ENCODE measurements at places on chromosomes 7 and 10.

GRCh38 chr7:74619235-74619860 lies 38.2 kb upstream of the GTF2I start:
- DNase-seq = no peak

DNA sequence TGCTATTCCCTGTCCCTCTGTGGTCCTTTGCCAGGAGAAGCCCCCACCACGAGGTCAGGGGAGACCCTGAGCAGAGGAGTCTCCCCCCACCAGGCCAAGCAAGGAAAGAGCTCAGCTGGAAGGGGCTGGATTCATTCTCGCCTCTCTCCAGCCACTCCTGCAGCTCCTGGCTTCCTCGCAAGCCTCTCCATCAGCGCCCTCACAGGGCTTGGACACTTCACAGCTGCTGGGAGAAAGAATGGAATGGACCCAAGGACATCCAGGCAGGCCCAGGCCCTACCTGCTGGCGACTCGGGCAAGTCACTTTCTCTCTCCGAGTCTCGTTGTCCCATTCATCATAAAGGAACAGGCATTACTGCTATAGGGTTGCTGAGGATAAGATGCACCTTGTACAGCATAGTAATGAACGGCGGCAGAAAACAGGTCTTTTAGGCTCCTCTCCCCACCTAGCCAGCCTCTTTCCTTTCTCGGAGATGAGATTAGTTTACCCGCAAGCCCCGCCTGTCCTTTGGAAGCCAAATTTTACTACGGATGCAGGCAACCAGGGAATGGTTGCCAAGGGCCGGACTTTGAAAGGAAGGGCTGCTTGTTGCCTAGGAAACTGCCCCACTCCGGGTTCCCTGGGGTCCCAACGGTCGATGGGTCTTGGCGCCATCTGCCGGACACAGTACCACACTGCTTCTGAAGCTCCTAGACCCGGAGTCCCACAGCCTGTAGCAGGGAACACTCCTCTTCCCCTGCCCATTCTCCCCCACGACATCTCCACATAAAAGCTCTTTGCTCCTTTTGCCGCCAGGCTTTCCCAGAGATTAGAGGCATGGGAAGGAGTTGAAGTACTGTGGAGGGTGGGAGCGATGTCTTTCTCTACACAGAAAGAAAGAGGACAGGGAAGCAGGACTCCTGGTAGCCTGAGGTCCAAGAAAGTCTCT lies 22.3 kb downstream of the IMPDH1 start:
- DNase-seq = peak; percentile 78

DNA sequence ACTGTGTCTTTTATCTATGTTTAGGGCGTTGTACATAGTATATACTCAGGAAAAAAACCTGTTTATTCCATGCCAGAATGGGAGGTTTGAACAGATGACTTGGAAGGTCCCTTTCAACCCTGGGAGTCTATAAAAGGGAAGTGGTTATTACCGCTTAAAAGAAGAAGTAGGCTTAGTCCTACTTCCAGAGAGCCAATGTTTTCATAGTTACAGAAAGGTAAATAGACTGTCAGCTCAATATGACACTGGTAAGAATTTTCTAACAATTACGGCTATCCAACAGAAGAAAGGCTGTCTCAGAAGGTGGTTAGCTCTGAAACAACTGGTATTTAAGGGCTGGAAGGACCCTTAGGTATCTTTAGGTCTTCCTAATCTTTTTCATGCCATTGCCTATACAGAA lies 1.1 kb upstream of the TFAM start:
- DNase-seq = no peak

DNA sequence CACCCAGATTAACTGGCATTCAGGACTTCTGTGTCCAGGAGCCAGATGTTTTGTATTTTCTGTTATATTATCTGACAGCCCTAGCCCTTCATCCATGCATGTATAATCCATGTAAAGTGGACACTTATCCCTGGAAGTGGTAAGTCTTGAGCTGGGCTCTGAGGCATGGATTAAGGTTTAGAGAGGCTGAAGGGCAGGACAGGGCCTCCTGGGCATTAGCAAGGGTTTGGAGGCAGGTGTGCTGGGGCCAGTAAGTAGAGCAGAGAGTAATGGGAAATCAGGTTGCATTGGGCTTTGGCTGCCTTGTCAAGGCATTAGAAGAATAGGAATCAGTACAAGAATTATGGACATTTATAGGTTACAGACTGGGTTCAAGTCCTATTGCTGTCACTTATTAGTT lies 138.0 kb downstream of the DYNC1I1 start:
- no peak for DNase-seq

- peak; percentile 37 for DNase-seq
These were observed 164.1 kb upstream of the CDCA7L start for GRCh38 chr7:22109761-22110160.

DNA sequence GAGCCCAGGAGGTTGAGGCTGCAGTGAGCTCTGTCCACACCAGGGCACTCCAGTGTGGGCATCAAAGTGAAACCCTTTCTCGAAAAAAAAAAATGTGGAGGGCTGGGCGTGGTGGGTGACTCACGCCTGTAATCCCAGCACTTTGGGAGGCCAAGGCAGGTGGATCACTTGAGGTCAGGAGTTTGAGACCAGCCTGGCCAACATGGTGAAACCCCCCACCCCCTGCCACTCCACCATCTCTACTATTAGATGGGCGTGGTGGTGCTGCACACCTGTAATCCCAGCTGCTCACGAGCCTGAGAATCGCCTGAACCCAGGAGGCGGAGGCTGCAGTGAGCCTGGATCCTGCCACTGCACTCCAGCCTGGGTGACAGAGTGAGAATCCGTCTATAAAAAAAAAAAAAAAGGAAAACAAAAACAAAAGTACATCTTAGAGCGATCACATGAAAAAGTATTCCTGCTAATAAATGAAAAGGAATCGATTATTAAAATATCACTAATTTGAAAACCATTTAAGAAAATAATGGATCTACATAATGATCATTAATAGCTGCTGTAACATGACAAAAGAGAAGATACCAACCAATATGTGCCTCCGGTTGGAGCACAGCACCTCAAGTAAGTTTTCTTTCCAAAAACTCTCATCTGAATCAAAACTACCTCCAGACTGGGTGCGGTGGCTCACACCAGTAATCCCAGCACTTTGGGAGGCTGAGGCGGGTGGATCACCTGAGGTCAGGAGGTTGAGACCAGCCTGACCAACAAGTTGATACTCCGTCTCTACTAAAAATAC lies 4.9 kb downstream of the HNRNPF start:
- DNase-seq = no peak

GRCh38 chr10:119826771-119827170 lies 45.9 kb downstream of the MCMBP start:
- DNase-seq = no peak

GRCh38 chr7:55110993-55111361 lies 92.2 kb downstream of the EGFR start:
- DNase-seq = no peak

GRCh38 chr7:95396136-95397032 lies at the start of gene PON3:
TSS of gene PON3 (minus strand) at chr7:95396375. CDS start at chr7:95396350, 25 bp downstream.
- DNase-seq = peak; percentile 38

GRCh38 chr10:73647875-73648651 lies 6.8 kb upstream of the MYOZ1 start:
- DNase-seq = no peak

GRCh38 chr7:128793181-128793547 lies 1.4 kb downstream of the CCDC136 start:
- DNase-seq = no peak

- DNase-seq = peak; percentile 25
These were observed 661 bp downstream of the HECTD2 start for GRCh38 chr10:91410638-91411371.

- DNase-seq = no peak
These were observed 415.0 kb downstream of the SFMBT2 start for GRCh38 chr10:6995831-6996230.

DNA sequence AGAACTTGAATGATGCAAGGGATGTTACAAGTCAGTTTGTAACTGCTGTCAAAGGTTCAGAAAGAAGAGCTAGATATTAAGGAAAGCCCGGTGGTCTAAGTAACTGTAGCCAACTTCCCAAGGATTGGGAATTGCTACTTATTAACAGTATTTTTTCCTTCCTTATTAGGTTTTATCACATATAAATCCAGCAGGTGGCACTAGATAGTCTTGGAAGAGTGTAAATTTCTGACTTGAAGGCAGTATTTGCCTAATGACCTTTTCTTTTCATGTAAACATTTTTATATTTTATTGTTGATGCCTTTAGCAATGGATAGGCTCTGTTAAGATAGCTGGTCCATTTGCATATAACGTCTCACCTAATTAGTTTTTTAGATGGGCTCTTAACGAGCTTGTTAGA lies 51.2 kb downstream of the ANLN start:
- no peak for DNase-seq

DNA sequence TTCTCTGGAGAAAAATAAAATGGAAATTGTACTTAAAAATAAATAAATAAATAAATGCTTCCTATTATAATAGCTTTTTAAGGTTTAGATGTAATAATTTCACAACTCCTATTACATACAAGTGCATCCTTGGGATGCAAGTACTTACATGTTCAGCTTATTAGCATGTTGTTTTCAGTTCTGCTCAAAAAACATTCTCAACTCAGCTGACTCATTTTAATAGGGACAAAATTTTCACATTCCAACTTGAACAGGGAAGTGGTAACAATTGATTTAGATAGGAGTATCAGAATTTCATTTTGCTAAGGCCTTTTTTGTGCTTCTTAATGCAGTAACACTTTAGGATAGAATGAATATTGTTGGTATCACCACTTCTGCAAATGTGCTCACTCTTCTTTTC lies 16.7 kb upstream of the PAPSS2 start:
- no peak for DNase-seq

- DNase-seq = no peak
These were observed 944.0 kb upstream of the C7orf33 start for GRCh38 chr7:147646568-147646967.

DNA sequence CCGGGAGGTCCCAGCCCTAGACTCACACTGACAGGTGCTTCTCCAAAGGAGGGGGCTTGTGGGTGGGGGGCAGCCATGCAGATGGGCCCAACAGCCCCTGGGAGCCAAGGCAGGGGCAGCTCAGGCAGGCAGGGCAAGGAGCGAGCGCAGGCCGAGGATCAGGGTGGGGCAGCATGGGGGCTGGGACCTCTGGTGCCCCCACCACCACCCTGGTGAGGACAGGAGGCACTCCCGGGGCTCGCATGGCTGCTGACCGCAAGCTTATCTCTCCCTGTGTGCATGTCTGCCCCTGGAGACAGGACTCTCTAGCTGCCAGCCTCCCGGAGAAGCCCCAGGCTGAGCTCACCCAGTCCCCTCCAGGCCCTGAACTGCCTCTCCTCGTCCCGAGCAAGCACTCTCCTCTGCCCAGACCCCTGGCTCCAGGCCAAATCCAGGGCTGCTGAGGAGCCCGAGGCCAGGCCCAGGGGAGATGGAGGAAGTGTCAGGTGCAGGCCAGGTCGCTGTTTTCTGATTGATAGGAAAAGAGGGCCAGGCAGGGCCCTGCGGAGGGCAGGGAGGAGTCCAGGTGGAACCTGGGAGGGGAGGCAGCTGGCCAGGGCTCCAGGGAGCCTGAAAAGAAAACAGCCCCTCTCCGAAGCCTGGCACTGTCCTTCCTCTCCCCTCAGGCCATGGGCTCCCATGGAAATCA lies 39.0 kb downstream of the PDGFA start:
- DNase-seq = no peak

DNA sequence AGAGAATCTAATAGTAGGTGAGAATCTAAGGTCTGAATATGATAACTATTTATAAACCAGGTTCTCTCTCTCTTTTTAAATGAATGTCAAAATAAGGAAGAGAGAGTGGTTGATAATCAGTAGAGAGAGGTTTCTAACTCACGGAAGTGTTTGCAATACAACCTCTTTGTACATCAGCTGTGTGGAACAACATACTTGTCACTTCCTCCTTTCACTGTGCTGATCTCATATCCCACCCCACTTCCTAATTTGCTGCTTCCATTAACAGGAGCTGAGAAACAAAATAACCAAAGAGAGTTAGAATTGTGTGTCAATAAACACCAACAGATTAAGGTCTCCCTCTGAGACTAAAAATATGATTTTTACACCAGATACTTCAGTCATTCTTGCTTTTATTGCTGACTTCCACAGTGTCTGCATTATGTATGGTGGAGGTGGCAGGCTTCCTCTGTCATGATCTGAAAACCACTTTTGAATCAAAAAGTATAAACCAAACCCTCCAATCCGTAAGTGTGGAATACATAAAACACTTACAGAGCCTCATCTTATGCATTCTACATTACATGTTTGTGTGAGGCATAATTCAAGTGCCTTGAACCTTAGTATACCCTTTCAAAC lies 25.0 kb downstream of the CACUL1 start:
- DNase-seq = no peak

DNA sequence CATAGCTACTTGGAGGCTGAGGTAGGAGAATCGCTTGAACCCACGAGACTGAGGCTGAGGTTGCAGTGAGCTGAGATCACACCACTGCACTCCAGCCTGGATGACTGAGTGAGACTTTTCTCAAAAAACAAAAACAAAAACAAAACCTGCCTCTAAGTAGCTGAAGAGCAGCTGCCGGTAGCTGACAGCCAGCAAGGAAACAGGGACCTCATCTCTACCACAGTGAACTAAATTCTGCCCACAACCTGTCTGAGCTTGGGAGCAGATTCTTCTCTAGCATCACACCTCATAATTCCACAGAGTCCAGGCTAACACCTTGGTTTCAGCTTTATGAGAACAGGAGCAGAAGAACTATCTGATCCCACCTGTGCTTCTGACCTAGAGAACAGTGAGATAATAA lies 246.2 kb downstream of the KCND2 start:
- DNase-seq = no peak

- DNase-seq = no peak
These were observed 227.3 kb downstream of the GFRA1 start for GRCh38 chr10:116045366-116046356.

- DNase-seq = no peak
These were observed 29.5 kb upstream of the ELFN1 start for GRCh38 chr7:1640376-1641172.

DNA sequence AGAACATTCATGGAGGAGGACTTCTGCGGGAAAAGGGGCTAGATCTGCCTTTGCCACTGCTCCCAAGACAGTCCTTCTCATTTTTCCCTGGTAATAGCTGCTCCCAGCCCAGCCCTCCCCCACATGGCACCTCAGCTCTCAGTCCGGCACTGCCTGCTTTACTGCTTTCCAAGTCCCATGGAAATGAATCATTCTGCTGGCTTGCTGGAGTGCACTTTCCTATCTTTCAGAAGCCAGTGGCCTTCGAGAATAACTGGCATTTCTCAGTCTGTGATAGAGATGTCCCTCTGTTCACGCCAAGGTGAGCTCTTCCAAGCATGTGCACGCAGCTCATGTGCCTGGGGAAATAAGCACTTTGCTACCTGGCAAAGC lies 61.4 kb downstream of the SYPL1 start:
- no peak for DNase-seq

DNA sequence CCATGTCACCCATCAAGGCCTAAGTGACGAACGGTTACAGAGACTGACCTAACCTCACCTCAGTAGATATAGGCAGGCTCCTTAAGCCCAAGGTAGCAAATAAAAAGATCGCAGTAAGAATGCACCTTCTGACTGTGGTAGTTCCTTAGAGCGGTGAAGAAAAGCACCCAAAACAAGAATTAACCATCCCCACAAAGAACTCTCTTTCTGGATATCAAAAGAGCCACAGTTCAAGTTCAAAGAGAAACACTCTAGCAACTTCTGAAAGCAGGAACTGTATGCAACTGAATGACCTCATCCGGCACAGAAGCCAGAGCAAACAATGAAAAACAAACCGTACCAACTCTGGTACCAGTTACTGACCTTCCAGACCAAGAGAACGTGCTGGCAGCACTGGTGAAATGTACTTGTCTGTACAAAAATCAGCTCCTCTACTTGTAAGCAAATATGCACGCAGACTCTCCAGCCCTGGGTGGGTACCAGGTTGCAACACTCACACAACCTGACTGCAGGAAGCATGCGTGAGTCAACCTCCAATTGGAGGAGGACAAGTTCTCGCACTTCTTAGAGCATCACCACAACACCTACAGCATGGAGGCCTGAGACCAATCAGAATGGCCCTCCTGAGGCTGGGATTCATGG lies 202.7 kb downstream of the FAM107B start:
- DNase-seq = peak; percentile 77
